ENCODE measurements at places on chromosomes 13 and 19.

- DNase-seq, result peak; percentile 93
Observed at GRCh38 chr19:13347367-13347766, 158.9 kb downstream of the CACNA1A start.

DNA sequence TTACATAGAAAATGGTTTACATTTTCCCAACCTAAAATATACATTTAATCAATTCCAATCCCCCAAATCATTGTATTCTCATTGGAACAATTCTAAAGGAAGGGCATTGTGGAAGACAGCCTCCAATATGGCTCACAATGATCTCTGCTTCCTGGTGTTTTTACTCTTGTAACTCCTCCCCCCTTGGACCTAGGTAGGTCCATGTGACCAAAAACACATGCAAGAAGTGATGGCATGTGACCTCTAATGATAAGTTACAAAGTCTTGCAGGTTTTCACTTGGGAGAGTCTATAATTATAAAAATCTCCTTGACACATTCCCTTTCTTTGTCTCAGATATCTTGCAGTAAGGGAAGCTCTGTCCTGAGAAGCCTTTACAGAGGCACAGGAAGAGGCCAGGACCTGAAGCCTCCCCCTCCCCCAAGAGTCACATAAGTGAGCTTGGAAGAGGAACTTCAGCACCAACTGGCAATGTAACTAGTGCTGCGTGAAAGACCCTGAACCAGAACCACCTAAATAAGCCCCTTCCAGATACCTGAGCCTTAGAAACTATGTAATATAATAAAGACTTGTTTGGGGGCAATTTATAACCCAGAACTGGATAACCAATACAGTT lies 816.2 kb upstream of the ATXN8OS start:
- DNase-seq, result no peak

GRCh38 chr19:30648866-30649862 lies 277.0 kb downstream of the ZNF536 start:
- no peak for DNase-seq

GRCh38 chr19:35266520-35267352 lies 2.0 kb upstream of the USF2 start:
- peak; percentile 28 for DNase-seq

DNA sequence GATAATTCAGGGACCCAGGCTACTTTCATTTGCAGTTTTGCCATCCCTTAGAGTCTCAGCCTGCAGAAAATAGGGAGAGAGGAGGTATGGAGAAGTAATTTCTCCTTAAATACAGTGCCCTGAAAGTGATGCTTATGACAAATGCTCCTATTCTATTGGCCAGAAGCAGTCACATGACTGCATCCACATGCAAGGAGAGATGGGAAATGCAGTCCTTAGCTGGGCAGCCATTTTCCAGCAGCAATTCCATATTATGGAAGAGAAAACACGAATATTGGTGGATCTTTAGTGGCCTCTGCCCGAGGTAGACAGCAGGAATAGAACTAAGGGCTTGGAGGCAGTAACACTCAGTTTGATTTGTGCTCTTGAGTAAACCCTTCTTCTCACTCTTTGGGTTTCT lies 39.4 kb downstream of the VAV1 start:
- peak; percentile 57 for DNase-seq

GRCh38 chr13:26819046-26819445 lies 58.5 kb upstream of the GPR12 start:
- DNase-seq, result peak; percentile 92

GRCh38 chr13:32850316-32851052 lies 165.7 kb upstream of the KL start:
- no peak for DNase-seq

DNA sequence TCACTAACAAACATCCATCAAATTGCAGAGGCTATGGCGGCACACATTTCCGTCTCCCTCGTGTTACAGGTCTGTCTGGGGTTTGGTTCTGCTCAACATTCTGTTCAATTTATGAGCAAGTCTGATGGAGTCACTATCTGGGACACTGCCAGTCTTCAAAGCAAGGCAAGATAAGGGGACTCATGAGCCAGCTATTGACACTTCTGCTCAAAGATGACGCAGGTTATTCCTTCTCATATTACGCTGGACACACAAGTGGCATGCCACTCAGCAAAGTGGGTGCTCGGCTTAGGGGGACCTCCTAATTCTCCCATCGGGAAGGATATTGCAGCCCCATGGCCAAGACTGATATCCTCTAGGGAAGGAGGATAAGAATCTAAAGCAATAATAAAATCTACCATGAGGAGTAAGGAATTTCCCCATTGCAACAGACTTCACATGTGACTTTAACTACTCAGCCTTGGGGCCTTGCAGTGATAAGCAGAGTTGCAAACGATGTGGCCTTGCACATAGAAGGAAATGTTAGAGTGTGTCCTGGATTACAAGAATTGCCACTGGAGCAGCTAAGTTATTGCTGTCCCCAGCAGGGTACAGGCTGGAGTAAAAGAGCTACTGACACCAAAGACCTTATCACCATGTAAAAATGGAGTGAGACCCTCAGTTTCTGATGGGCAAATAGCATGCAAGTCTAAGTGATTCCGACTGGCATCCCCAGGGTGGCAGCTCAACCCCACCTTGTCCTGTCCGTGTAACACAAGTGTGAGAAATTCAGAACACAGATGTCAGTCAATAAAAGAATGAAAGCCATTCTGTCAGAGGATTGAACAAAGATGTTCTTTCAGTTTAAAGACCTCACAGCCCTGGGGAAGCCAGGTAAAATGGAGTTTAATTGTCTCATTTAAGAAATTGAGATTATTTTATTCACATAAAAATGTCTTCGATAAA lies 306.1 kb downstream of the IRS2 start:
- DNase-seq, result no peak

- DNase-seq, result no peak
Observed at GRCh38 chr19:48928164-48929025, 5.1 kb upstream of the DHDH start.

DNA sequence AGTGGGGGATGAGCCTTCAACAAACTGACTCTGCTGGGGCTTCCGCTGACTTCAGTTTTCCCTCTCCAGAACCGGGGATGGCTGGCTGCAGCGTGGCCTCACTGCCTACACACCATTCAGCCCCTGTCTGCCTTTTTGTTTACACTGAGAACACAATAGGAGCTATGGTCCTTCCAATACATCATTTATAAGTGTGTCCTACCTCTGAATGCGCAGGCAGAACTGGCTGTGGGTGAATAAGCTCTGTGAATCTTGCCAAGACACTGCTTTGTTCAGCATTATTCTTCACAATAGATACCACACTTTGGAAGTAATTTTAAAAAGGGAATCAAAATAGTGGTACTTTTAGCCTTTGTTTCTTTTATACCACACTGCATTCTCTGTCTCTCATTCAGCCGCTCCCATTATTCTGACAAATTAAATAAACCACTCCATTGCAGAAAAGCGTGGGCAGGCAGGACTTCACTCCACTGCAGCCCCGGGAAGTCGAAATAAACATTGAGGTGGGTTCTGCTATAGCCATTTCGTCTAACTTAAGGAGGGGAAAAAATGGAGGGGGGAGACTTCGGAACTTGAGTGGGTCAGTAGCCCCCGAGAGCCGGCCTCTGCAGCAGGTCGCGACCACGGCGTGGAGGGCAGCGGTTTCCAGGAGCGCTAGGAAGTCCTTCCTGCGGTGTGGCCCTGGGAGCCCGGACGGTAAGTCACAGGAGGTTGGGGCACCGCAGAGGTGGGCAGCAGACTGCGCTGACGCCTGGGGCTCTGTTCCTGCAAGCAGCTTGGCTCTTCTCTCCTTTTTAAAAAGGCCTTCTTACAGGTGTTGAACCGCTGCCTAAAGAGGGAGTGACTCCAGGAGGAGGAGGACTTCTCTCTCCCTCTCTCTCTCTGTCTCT lies 94.8 kb upstream of the SOX1 start:
- no peak for DNase-seq

DNA sequence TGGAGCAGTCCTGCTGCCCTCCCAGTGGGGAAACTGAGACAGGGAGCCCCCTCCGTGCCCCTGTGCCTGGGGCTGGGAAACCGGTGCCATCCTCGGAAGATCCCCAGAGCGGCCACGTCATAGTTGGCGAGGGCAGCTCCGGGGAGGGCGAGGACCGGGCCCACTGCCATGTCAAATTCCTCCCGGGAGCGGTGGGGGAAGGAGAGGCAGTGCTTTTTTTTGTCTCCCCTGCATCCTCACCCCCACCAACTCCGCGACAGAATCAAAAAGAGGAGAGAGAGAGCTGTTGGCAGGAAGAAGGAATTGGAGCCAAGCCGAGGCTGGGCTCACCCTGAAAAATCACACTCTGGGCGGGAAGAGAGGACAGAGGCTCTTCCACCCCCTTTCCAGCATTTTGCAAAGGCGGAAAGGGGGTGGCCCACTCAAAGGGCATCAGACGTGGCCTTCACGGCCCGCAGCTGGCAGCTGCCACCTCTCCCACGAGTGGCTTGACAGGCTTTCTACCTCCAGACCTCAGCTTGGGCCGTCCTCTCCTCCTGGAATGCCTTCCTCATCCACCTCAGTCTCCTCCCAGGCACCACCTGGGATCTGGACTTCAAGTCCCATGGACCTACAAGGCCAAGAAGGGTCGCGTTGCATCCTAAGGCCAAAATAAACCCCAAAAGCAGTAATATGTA lies 19.6 kb upstream of the NFIC start:
- DNase-seq, result peak; percentile 57

GRCh38 chr19:10380313-10381102 lies at the start of gene TYK2:
Gene TYK2 (minus strand): TSS chr19:10380572. CDS start chr19:10378406, 2,166 bp downstream.
- DNase-seq, result peak; percentile 99

- DNase-seq, result no peak
Observed at GRCh38 chr19:47275791-47276461, 1.2 kb downstream of the INAFM1 start.

DNA sequence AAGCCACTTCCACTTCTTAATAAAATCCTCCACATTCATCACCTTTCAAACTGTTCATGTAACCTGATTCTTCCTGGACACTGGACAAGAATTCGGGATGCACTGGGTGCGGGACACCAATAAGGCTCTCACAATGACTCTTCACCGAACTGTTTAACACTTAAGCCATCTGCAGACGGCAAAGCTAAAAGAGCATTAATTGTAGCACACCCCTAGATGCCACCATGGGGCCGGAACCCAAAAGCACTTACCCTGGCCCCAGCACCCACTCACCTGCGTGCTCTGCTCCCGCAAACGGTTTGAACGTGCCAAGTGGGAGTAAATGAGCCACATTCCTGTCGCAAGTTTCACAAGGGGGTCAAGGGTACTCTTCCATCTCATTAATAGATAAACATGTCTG lies 254.3 kb upstream of the PRR20A start:
- DNase-seq, result peak; percentile 73

DNA sequence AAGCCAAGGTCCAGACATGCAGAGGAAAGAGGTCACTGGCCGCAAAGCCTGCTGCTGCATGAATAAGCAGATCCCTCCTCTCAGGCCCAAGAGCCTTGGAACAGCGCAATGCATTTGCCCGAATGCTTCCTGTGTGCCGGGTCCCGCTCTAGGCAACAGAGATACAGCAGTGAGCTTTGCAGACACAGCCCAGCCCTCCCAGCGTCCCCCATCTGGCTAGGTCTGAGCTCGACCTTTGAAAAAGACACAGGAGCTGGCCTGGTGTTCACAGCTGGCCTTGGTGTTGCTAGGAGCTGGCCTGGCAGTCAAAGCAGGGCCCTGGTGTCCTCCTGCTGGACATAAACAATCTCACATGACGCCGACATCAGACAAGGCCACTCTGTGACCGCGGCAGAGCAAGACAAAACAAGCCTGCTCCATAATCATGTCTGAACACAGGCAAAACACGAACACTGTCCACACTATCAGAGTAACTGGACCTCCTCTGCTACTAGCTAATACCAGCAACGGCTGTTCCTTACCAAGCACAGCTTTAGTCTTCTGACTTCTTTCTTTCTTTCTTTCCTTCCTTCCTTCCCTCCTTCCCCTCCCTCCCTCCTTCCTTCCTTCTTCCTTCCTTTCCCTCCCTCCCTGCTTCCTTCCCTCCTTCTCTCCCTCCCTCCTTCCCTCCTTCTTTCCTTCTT lies 5.7 kb upstream of the PEX11G start:
- DNase-seq, result no peak

GRCh38 chr19:4288091-4288777 lies 9.2 kb downstream of the SHD start:
- no peak for DNase-seq

DNA sequence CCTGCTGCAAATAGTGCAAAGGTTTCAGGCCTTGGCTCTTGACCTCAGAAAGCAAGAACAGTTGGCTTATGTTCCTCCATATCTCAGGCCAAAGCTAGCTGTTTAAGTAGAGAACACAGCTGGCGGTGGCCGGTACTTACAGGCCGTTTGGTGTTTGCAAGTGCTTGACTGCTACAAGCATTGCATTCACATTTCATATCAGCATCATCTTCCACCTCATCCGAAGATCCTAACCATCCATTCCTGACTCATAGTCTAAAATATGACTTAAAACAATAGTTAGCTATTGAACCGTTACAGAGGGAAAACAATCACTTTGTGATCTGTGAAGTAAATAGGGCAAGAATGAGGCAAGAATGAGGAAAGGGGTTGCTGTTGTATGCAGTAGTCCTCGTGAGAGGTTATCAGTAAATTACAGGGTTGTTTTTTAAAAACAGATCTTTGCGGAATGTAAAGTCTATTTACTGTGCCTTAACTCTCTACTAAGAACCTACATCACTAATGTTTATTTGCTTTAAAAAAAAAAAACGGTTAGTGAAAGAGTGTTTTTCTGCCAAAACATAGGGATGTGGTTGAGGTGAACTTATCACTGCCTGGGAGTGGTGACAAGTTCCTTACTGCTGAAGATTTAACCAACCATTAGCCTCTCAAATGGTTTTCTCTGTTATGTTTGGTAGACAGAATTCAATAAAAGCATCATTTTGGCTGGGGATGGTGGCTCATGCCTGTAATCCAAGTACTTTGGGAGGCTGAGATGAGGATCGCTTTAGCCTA lies 21.6 kb upstream of the WDR88 start:
- DNase-seq, result no peak

DNA sequence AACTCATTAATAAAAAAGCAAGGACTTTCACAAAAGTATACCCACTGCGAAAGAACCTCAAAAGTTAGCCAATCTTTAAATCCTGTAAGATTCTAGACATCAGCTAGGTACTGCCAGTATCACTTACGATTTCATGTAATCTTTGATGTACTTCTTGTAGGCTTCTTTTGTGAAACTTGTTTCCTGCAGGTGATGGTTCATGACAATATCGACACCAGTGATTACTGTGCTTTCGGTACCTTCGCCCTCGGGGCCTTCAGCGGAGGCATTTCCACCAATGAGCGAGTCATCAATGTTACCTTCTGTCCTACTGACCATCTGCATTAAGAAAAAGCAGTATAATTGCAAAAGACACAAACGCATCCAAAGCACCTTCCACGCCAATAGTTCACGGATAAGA lies 1.1 kb downstream of the TPT1 start:
- DNase-seq, result no peak

GRCh38 chr13:113926951-113927660 lies 46.8 kb downstream of the C13orf46 start:
- no peak for DNase-seq

DNA sequence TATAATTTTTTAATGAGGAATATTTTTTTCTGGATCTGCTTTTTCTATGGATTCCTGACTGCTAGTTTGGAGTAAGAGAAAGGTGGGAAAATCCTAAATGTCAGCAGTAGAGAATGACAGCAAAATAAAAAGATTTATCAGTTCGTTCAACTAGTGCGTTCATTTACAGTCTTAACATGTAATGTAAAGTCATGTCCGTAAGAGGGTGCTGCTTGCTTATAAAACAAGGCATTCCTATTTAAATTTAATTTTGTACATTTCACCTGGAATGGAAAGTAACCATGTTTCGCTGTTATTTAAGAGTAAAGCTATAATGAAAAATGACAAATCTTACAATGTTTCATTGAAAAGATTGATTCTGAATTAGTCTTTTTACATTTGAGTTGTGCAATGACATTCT lies 76.6 kb downstream of the ZMYM2 start:
- DNase-seq, result peak; percentile 16

GRCh38 chr19:42081584-42082203 lies 5.7 kb downstream of the ZNF574 start:
- DNase-seq, result peak; percentile 76

GRCh38 chr13:100733261-100733660 lies 58.7 kb upstream of the TMTC4 start:
- DNase-seq, result peak; percentile 14

Data from NCI-H524 (cell line).